Right ventricle myocardium superior (tissue), 1 donor: ENCODE measurements at places on chromosomes 12 and 14. TPM values are rescaled to one million over a fixed set of nuclear protein-coding genes. Genes with fewer than 3 reads are reported as not detected.

The ITGA5 gene
- total RNA-seq = 51.6 TPM

The SPTSSA gene
- total RNA-seq = 14.3 TPM

The SYNE3 gene
- 15.1 TPM for total RNA-seq

The SLC4A8 gene
- 0.89 TPM for total RNA-seq

The PMCH gene
- total RNA-seq = not detected

The INTS13 gene
- 27.0 TPM for total RNA-seq

The CFAP251 gene
- 0.65 TPM for total RNA-seq

The MUCL1 gene
- not detected for total RNA-seq

GRCh38 chr12:58504143-58504938 lies 416.0 kb downstream of the LRIG3 start:
- DNase-seq = no peak

- DNase-seq = no peak
Observed at GRCh38 chr14:99120526-99121318, 151.3 kb downstream of the BCL11B start.
